ENCODE measurements at places on chromosomes 7 and 10.

- DNase-seq, result no peak
These were observed 31.2 kb downstream of the DYNC2I1 start for GRCh38 chr7:158887594-158887993.

DNA sequence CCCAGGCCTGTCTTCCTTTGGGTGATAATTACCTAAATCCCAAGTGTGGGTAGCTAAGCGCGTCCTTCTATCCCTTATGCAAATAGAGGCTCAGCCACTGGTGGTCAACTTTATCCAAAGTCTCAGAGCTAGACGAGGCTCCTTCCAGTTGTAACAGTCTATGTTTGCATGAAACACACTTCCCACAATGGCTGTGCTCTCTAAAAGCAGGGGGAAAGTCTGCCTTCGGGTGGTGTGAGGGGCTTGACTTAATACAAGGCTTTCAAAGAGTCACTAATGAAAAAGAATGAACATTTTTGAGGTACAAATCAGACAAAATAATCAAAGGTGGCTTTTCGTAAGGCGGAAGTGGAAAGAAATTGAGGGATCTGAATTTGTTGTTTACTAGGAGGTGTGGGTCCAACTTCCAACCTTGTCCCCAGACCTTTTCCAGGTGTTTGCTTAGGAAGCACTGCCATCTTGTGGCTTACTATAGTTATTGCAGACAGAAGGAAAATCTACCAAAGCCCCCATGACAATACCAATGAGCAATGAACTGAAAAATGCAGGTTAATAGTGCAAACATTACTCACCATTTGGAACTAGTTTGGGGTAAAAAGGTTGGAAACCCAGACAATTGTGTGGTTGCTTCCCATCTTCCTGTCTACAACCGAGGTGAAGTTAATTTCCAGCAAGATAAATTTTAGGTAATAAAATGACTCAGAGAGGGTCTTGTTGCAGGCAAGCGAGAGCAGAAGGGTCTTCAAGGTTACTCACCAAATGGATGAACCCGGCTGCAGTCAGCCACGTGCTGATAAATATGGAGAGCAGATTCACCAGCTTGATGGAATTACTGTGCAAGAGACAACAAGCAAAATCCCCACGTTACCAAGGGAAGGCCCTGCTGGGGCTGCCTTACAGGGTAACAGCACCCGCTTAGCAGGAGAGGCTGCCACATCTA, 525.7 kb downstream of the KCNMA1 start:
- no peak for DNase-seq

DNA sequence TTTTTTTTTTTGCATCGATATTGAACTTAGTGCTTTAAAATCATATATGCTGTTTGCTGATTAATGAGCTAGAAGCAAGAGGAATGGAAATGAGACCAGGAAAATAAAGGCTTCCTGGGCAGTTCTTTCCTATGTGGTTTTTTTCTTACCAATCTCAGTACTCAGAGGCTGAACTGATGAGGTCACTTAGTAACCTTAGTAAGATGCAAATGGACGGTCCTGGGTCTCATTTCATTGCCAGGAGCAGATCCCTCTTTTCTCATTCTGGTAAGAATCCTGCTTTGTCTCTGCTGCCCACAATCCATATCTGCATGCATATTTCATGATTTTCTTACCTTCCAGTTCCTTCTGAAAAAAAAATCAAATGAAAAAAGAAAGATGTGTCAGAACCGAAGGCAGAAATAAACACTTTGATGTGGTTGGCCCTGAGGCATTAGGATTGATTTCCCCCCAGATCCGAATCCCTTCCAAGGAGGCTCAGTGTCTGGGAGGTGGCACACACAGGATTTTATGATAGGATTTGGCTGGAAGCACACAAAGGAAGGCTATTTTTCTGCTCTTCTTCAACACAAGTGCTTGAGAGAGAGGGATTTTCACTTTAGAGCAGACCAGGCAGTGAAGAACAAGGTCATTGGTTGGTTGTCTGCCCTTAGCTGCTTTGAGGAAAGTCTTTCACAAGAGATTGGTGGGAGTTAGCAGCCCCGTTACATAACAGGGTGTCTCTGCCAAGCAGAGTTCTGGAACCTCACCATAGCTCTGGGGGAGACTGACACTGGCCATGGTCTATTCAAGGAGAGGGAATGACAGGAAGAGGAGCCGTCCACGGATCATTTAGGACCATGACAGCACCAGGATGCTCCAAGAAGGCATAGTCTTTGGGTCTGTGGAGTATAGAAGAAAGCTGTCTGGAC, 150.0 kb downstream of the CAMK1D start:
- DNase-seq, result no peak

- DNase-seq, result no peak
These were observed 156.3 kb downstream of the PTEN start for GRCh38 chr10:88019753-88020152.

DNA sequence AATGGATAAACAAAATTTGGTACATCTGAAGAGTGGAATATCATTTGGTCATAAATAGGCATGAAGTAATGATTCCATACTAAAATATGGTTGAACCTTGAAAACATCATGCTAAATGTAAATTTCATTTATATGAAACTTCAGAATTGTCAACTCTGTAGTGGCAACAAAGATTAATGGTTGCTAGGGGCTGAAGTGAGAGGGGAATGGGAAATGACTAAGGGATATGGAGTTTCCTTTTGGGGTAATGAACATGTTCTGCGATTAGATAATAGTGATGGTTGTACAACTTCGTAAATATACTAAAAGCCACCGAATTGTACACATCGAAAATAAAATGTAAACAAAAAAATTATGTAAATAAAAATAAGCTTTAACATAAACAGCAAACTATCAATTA, 384.1 kb upstream of the STEAP1 start:
- DNase-seq, result no peak

GRCh38 chr7:50185208-50185607, 92.2 kb upstream of the ZPBP start:
- no peak for DNase-seq

DNA sequence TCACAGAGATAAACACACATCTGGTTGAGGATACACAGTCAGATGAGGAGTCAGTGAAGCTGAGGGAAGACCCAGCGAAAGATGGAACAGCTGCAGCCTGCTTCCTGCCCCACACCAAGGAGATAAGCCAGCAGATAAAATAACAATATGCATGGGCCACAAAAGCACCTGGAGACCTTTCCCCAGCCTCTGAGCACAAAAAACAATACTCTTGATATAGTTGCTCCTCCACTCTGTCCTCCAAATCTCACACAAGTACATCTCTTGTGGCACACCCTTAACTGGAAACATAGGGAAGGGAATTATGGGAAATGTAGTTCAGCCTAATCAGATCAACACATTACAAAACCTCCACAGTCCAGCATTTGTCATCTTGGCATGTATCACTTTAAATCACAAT, 9.7 kb upstream of the FHIP2A start:
- no peak for DNase-seq

DNA sequence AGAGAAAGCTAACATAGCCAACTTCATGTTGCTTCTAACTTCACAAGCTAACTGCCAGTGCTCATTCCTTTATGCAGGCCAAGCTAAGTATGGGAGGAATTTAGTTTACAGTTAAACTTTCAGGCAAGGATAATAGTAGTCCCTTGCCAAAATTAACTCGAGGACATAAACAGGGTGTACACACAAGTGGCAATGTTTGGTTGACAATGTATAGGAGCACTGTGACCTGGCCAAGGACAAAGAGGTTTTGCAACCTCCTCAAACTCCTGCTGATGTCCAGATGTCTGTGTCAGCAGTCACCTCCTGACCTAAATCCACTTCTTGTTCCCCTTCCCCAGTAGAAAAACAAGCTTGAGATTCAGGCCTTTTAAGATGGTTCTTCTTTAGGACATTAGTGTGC, 494.6 kb upstream of the KLF6 start:
- DNase-seq, result no peak

DNA sequence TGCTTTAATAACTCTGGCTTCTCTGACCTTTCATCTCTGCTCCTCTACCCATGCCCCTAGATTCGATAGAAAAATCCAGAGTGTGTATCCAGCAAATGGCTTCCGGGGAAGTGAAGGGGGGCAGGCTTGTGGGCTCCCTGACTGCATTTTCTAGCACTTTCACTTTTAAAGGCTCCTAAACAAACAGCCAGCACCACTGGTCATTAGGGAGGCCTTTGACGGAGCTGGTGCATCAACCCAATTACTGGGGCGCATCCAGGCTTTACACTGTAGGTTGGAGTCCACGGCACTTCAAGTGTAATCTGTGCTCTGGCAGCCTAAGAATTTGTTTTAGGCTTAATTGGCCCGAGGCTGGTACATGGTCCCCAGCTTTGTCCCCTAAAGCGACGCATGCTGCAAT, 291.9 kb downstream of the GFRA1 start:
- no peak for DNase-seq

DNA sequence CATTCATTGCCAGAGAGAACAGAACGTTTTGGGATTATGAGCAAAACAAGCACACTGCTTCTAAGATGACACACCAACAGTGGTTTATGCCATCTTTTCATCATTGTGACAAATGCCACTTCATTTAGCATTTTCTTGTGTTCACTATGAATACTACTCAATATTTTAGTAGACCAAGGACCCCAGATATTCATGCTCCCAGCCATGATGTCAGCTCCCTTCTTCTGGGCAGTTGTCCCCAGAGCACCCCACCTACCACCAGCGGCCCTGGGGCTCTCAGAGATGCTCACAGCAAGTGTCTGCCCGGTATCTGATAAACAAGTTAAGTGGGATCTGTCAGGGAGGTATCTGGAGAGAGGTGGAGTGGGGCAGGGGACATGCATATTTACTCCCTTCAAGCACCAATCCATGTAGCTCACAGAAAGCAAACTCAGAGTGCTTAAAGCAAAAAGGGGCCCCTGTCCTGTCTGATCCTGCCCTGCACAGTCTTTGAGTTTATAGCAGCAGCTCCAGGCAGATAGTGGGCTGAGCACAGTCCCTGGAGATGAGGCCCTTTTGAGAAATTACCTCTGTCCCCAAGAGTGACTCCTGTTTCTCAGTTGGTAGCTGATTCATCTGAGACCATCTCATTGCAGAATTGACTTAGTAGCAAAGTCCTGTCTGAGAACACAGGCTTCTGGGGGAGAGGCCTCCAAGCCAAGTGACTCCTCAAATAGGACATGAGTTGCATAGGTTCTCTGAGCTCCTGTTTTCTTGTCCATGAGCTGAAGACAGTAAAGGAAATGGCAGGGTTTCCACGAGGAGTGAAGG, 281.8 kb upstream of the KLF6 start:
- no peak for DNase-seq
